ENCODE measurements at places on chromosomes 3 and 15.

GRCh38 chr15:75606711-75607699 lies 18.5 kb downstream of the SNUPN start:
- no peaks in the 10 kb centered on the region for H3K4me1 ChIP-seq
- DNase-seq: no peak
- H3K27me3 ChIP-seq: no peaks in the 10 kb centered on the region
- peaks cover 66% of the 10 kb centered on the region for H3K36me3 ChIP-seq
- H3K27ac ChIP-seq: no peak overlapping the region
- no peak overlapping the region for H3K4me3 ChIP-seq

- no peaks in the 10 kb centered on the region for H3K27me3 ChIP-seq
- H3K4me3 ChIP-seq: no peak overlapping the region
- no peak for DNase-seq
- H3K36me3 ChIP-seq: peaks cover 19% of the 10 kb centered on the region
Observed at GRCh38 chr3:179227349-179227748, 23.6 kb downstream of the KCNMB3 start.

DNA sequence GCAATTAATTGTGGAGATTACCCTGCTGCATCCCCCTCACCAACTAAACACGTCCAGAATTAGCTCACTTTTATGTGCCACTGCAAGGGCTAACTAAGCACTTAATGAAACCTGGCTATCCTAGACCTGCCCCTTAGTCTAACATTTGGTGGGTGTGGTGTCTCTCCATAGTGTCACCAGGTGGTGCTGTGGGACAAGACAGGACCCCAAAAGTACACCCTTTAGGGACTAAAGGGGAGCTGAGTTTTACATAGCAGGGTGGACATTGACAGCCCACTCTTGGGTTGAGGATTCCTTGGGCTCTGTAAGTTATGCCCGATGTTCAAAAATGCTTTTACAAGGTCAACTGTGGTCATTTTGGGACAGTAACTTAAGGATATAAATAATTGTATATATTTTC lies 5.7 kb downstream of the DUT start:
- no peak overlapping the region for H3K27ac ChIP-seq
- peaks cover 4% of the 10 kb centered on the region for H3K4me1 ChIP-seq
- H3K36me3 ChIP-seq: peaks cover 18% of the 10 kb centered on the region
- H3K4me3 ChIP-seq: no peak overlapping the region

DNA sequence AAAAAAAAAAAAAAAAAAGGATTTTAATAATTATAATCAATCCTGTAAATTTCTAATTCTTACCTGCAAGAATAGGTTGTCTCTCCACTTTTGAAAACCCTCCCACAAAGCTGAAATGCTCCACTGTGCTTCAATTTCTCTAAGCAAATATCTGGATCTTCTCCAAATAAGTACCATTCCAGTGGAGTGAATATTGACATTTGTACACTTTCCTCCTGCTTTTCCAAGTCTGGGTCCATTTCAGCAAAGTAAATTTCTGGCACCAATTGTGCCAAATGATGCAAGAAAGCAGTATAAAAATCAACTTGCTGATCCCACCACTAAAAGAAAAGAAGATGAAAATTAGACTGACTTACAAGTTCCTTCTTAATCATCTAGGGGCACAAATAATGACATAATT lies 19.9 kb downstream of the UBR1 start:
- H3K4me3 ChIP-seq: no peak overlapping the region
- no peak for DNase-seq
- peaks cover 3% of the 10 kb centered on the region for H3K4me1 ChIP-seq
- no peaks in the 10 kb centered on the region for H3K27me3 ChIP-seq

- H3K27me3 ChIP-seq: no peaks in the 10 kb centered on the region
- no peak overlapping the region for H3K4me3 ChIP-seq
- no peak overlapping the region for H3K27ac ChIP-seq
- H3K36me3 ChIP-seq: no peaks in the 10 kb centered on the region
Observed at GRCh38 chr3:191557322-191557721, 96.4 kb downstream of the PYDC2 start.

DNA sequence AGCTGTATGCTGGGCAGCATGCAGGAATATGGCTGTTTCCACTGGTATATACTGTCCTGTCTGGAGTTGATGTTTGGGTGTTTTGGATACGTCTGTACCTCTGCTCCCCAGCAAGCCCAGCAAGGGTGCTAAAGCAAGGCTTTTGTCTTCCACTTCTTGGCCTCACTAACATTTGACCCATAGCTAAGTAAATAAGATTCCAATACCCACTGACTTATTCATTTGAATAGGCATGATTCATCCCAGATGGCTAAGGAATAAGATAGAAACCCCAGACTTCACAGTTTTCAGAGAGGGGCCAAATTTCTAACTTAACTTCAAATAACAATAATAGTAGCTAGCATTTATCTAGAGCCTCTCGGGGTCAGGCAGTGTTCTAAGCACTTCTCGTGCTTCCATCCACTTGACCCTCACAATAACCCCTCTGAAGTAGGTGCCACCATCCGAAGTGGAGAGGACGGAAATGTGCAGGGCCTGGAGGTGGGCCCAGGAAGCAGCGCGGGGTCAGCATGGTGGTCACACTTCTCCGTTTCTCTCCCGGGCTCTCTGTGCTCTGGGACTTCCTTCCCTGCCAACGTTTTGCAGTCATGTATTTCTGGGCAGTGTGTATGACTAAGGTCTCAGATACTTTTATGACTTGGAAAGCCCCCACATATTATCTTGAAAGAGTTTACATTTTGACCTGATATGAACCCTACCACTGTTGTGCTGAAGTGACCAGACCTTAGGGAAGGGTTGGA lies 39.3 kb downstream of the LRRK1 start:
- DNase-seq: no peak
- no peaks in the 10 kb centered on the region for H3K4me1 ChIP-seq
- no peaks in the 10 kb centered on the region for H3K36me3 ChIP-seq
- no peak overlapping the region for H3K4me3 ChIP-seq
- no peaks in the 10 kb centered on the region for H3K27me3 ChIP-seq
- peak overlapping the region; percentile 16 for H3K27ac ChIP-seq

GRCh38 chr3:102745881-102746280 lies 311.1 kb downstream of the ZPLD1 start:
- H3K36me3 ChIP-seq: no peaks in the 10 kb centered on the region
- no peak for DNase-seq
- no peak overlapping the region for H3K4me3 ChIP-seq
- H3K27me3 ChIP-seq: no peaks in the 10 kb centered on the region

GRCh38 chr3:16849795-16850194 lies 35.0 kb upstream of the PLCL2 start:
- H3K27ac ChIP-seq: no peak overlapping the region
- H3K27me3 ChIP-seq: no peaks in the 10 kb centered on the region
- DNase-seq: no peak
- H3K4me3 ChIP-seq: no peak overlapping the region
- no peaks in the 10 kb centered on the region for H3K36me3 ChIP-seq

DNA sequence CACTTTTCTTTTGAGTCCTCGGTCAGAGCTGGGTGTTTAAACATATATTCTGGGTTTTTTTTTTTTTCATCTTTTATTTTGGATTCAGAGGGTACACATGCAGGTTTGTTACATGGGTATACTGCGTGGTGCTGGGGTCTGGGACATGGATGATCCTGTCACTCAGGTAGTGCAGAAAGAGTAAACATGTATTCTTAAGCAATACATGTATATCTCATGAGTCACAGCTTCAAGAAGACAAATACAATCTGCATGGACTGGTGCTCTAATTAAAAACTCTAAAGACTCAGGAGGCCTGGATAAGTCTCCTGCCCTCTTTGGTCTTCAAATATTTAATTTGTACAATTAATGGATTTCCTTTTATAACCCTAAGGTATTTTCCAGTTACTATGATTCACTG lies 50.6 kb upstream of the PHLDB2 start:
- no peaks in the 10 kb centered on the region for H3K27me3 ChIP-seq
- DNase-seq: no peak
- H3K4me3 ChIP-seq: no peak overlapping the region

DNA sequence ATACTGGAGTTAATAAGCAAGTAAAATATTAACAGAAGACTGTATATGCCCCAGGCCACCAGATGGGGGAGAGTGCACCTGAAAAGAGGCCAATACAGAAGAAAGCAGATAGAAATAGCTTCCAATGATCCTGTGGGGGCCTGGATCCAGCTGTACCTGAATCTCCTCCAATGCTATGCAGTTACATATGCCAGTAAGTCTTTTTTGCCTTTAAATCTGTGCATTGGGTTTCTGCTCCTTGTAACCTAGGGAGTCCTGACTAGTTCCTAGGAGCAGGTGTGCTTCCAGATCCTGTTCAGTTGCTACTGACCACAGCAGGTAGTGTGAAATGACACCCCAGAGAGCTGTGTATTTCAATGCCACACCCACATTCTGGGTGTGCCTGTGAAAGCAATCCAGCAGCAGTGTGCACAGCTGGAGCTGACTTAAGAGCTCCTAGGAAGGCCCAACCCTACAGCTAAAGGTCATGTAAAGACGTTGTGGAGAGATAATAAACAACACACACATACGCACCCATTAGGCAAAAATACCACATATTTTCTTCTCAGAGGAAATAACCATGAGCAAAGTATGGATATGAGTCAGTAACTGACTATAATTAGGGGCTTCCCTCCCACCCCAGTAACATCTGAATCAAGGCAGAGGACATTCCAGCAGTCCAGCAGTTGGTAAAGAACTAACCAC lies 62.2 kb upstream of the AKAP13 start:
- no peaks in the 10 kb centered on the region for H3K27me3 ChIP-seq
- no peak for DNase-seq
- no peaks in the 10 kb centered on the region for H3K36me3 ChIP-seq
- H3K4me3 ChIP-seq: no peak overlapping the region
- H3K4me1 ChIP-seq: no peaks in the 10 kb centered on the region

DNA sequence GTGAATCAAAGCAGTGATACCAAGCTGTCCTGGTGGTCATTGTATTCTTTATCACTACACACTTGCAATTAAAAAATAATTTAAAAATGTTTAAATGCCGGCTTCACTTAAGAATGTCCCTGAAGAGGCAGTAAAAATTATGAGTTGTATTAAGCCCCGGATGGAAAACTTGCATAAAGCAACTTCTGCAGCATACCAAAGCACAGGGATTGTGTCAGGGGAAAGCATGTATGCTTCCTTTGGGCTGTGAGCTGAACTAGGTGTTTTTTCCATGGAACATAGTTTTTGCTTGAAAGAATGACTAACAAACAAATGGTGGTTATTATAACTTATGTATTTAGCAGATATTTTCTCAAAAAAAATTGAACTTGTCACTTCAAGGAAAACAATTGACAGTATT lies 143.1 kb downstream of the ARNT2 start:
- no peaks in the 10 kb centered on the region for H3K27me3 ChIP-seq
- no peak overlapping the region for H3K4me3 ChIP-seq
- H3K4me1 ChIP-seq: no peaks in the 10 kb centered on the region
- H3K36me3 ChIP-seq: no peaks in the 10 kb centered on the region

DNA sequence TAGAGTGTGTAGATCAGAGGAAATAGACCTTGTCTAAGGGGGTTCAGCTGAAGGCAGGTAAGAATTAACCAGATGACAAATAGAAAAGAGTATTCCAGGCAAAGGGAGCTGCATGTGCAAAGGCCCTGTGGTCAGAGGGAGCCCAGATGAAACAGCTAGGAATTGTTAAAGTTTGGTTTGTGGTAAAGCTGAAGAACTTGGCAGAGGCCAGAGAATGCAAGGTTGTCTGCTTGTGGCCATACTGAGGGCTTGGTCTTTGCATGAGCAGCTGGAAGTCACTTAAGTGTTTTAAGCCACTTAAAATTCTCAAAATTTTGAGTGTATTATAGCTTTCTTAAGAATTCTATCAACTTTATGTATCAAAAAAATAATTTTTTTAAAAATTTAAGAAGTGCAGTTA lies 116.5 kb downstream of the NEK10 start:
- H3K36me3 ChIP-seq: no peaks in the 10 kb centered on the region
- H3K4me3 ChIP-seq: no peak overlapping the region
- no peak for DNase-seq
- no peaks in the 10 kb centered on the region for H3K4me1 ChIP-seq
- H3K27me3 ChIP-seq: no peaks in the 10 kb centered on the region

DNA sequence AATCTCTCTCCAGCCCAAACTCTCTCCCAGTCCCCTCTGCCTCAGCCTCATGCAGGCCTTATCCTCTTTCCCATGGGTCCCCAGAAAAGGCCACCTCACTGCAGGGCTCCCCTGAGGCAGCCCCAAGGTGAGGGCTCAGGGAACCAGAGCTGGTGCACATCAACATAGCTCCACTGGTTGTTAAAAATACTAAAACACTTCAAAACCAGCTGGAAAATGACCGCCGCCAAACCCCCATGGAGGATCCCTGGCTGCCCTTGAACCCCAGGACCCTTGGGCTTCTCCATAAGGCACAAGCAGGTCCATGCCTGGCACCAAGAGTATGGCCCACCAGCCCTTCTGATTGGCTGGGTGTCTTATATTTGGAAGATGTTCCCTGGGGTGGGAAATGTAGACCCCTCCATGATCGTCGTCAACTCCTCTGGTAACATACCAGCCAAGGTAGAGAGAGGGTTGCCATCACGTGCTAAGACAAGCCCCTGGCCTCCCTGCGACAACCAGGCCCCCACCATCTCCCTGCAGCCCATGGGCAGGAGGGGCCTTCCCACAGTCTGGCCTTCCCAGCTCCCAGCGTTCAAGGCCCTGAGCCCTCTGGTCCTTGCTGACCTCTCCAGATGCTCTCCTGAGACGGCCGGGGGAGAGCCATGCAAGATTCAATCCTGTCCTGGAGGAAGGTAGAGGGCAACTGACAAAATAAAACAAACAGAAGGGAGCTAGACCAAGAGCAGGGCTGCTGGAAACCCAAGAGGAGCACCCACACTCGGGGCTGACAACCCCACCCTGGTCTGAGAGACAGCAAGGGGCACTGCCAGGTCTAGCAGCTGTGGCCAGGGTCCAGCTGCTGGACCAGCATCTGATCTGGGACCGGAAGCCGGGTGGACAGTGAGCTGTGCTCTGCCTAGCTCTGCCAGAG lies 132.1 kb upstream of the PRR20G start:
- H3K4me3 ChIP-seq: no peak overlapping the region
- no peaks in the 10 kb centered on the region for H3K4me1 ChIP-seq

- H3K27ac ChIP-seq: no peak overlapping the region
- H3K4me3 ChIP-seq: no peak overlapping the region
- no peaks in the 10 kb centered on the region for H3K36me3 ChIP-seq
- no peak for DNase-seq
- H3K27me3 ChIP-seq: no peaks in the 10 kb centered on the region
Observed at GRCh38 chr15:57540736-57541135, 51.0 kb upstream of the MYZAP start.

Measured in ascending aorta (tissue), 2 donors.